ENCODE measurements at places on chromosomes 3 and 15. TPM values are rescaled to one million over a fixed set of nuclear protein-coding genes. Genes with fewer than 3 reads are reported as not detected.

- peaks cover 2% of the 10 kb centered on the region for H3K4me1 ChIP-seq
- H3K36me3 ChIP-seq, result no peaks in the 10 kb centered on the region
- no peak overlapping the region for H3K4me3 ChIP-seq
Observed at GRCh38 chr3:24018784-24019570, 73.9 kb downstream of the NR1D2 start.

The TLR9 gene
- total RNA-seq, result 0.22 TPM

GRCh38 chr3:31523543-31523942, 9.2 kb upstream of the STT3B start:
- H3K4me3 ChIP-seq, result no peak overlapping the region
- DNase-seq, result no peak
- no peak overlapping the region for H3K27ac ChIP-seq
- H3K4me1 ChIP-seq, result no peaks in the 10 kb centered on the region
- no peaks in the 10 kb centered on the region for H3K27me3 ChIP-seq

- no peaks in the 10 kb centered on the region for H3K4me1 ChIP-seq
- no peaks in the 10 kb centered on the region for H3K27me3 ChIP-seq
- no peak overlapping the region for H3K4me3 ChIP-seq
Observed at GRCh38 chr3:180749796-180750195, 70.5 kb upstream of the CCDC39 start.

- no peaks in the 10 kb centered on the region for H3K4me1 ChIP-seq
- DNase-seq, result no peak
- no peaks in the 10 kb centered on the region for H3K36me3 ChIP-seq
- H3K27me3 ChIP-seq, result no peaks in the 10 kb centered on the region
- H3K27ac ChIP-seq, result no peak overlapping the region
- no peak overlapping the region for H3K4me3 ChIP-seq
Observed at GRCh38 chr15:95485367-95485766, 845.1 kb upstream of the NR2F2 start.

- no peak overlapping the region for H3K4me3 ChIP-seq
- DNase-seq, result no peak
- H3K27ac ChIP-seq, result no peak overlapping the region
- no peaks in the 10 kb centered on the region for H3K27me3 ChIP-seq
- no peaks in the 10 kb centered on the region for H3K36me3 ChIP-seq
- H3K4me1 ChIP-seq, result no peaks in the 10 kb centered on the region
Observed at GRCh38 chr15:69637818-69638217, 185.2 kb downstream of the RPLP1 start.

DNA sequence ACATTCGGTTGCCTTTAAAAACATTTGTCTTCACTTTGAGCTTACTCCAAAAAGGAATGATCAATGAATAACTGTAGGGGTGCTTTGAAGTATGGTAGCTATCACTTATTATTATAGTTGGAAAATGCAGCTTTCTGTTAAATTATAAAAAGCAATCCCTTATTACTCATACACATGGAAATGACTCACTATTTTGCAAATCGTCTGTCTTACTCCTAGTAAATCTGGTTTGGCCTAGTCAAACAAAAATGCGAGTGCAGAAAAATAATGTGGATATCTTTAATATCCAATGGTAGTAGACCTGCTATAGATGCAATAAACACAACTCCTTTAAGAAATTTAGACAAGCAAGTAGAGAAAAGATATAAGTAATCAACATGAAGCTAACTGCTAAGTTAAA, 112.5 kb downstream of the ZIC1 start:
- no peaks in the 10 kb centered on the region for H3K27me3 ChIP-seq
- H3K4me1 ChIP-seq, result no peaks in the 10 kb centered on the region
- DNase-seq, result no peak
- no peak overlapping the region for H3K4me3 ChIP-seq

- H3K27me3 ChIP-seq, result no peaks in the 10 kb centered on the region
- peak overlapping the region; percentile 98 for H3K4me3 ChIP-seq
- peaks cover 3% of the 10 kb centered on the region for H3K4me1 ChIP-seq
- DNase-seq, result peak; percentile 65
- no peaks in the 10 kb centered on the region for H3K36me3 ChIP-seq
- H3K27ac ChIP-seq, result peak overlapping the region; percentile 90
Observed at GRCh38 chr3:170222647-170223541, 670 bp downstream of the PRKCI start.

DNA sequence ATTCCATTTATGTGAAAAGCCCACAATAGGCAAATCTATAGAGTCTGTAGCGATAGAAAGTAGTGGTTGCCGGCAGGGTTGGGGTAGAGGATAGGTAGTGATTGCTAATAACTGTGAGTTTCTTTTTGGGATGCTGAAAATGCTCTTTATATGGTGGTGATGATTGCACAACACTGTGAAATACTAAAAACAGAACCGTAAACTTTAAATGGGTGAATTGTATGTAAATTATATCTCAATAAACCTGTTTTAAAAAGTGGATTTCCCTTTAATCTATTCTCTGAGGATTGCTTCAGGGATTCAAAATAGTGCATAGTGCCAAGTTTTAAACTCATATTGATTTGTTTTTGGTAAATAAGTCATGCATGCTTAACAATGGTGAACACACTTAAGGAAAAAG, 140.2 kb downstream of the LPP start:
- DNase-seq, result no peak
- no peaks in the 10 kb centered on the region for H3K27me3 ChIP-seq
- H3K4me1 ChIP-seq, result peaks cover 26% of the 10 kb centered on the region
- H3K4me3 ChIP-seq, result no peak overlapping the region
- no peaks in the 10 kb centered on the region for H3K36me3 ChIP-seq

GRCh38 chr3:14137004-14137403, 12.2 kb downstream of the TMEM43 start:
- no peak overlapping the region for H3K27ac ChIP-seq
- H3K4me3 ChIP-seq, result no peak overlapping the region
- no peaks in the 10 kb centered on the region for H3K27me3 ChIP-seq
- H3K36me3 ChIP-seq, result no peaks in the 10 kb centered on the region
- no peak for DNase-seq

GRCh38 chr3:114542359-114542758, 248.5 kb downstream of the TIGIT start:
- H3K27me3 ChIP-seq, result no peaks in the 10 kb centered on the region
- no peak overlapping the region for H3K27ac ChIP-seq
- no peaks in the 10 kb centered on the region for H3K4me1 ChIP-seq
- no peak overlapping the region for H3K4me3 ChIP-seq
- no peaks in the 10 kb centered on the region for H3K36me3 ChIP-seq

GRCh38 chr3:536417-536813, 339.9 kb downstream of the CHL1 start:
- no peak for DNase-seq
- no peaks in the 10 kb centered on the region for H3K27me3 ChIP-seq
- H3K27ac ChIP-seq, result no peak overlapping the region
- peak overlapping the region; percentile 18 for H3K4me3 ChIP-seq

GRCh38 chr3:197432384-197433127, 123.2 kb downstream of the BDH1 start:
- H3K27ac ChIP-seq, result no peak overlapping the region
- no peaks in the 10 kb centered on the region for H3K27me3 ChIP-seq
- H3K36me3 ChIP-seq, result no peaks in the 10 kb centered on the region
- H3K4me1 ChIP-seq, result peaks cover 1% of the 10 kb centered on the region
- no peak for DNase-seq
